ENCODE measurements at places on chromosomes 2 and 18. TPM values are rescaled to one million over a fixed set of nuclear protein-coding genes. Genes with fewer than 3 reads are reported as not detected.

Gene CCDC121
- 1.7 TPM for total RNA-seq

Gene OSR1
- not detected for total RNA-seq

Gene ADNP2
- total RNA-seq, result 17.7 TPM

Gene LIPG
- 57.5 TPM for total RNA-seq

Gene TMEM169
- total RNA-seq, result 0.14 TPM

Gene SERPINB3
- not detected for total RNA-seq

Gene KCNG2
- not detected for total RNA-seq

Gene BBS5
- total RNA-seq, result 3.2 TPM

Gene CYP1B1
- 0.07 TPM for total RNA-seq

Gene LYPD6B
- total RNA-seq, result not detected

Gene KLHL30
- not detected for total RNA-seq

Gene NGEF
- 0.14 TPM for total RNA-seq

Gene IL1A
- 0.73 TPM for total RNA-seq

Gene EMX1
- not detected for total RNA-seq

All from pulmonary artery endothelial cell (primary cell).